ENCODE measurements at places on chromosomes 3 and 15.

- DNase-seq = peak; percentile 20
These were observed 766.8 kb downstream of the TBL1XR1 start for GRCh38 chr3:176430244-176431037.

GRCh38 chr15:29270169-29270955 is 740 bp upstream of the NSMCE3 start:
- peak; percentile 29 for DNase-seq

DNA sequence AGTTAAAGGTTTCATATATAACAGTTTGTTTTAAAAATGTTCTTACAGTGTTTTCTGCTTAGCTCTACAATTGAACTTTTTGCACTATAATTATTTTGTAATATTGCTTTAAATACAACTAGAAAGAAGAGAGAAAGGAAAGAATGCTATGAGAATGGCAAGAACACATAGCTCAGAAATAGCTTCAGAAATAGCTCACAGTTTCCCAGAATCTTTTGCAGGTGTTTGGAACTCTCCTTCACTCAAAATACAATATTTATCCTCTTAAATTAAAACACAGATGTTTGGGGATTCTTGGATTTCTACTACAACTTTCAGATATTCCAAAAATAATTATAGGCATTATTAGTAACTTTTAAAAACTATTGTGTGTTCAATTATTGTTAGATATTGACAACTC is 658.0 kb upstream of the DPPA4 start:
- no peak for DNase-seq

- peak; percentile 31 for DNase-seq
These were observed 19.6 kb downstream of the VGLL4 start for GRCh38 chr3:11624161-11624560.

GRCh38 chr3:130834476-130834875 is 59.4 kb upstream of the ATP2C1 start:
- no peak for DNase-seq

GRCh38 chr15:39429898-39430357 is 151.0 kb upstream of the THBS1 start:
- peak; percentile 28 for DNase-seq

DNA sequence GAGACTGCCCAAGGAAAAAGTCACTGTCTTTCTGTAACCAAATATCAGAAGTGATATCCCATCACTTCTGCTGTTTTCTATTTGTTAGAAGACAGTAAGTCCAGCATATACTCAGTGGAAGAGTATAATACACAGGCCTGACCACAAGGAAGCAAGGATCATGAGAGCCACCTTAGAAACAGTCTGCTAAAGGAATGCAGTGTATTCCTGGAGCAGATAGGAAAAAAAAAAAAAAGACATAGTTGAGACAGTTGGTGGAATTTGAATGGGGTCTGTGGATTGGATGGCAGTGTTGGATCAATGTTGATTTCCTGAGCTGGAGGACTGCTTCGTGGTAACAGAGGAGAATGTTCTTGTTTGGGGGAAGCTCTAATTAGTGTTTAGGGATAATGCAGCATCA is 26.5 kb upstream of the FBXL2 start:
- DNase-seq = no peak

GRCh38 chr3:56885453-56885852 is 83.7 kb upstream of the ARHGEF3 start:
- no peak for DNase-seq

DNA sequence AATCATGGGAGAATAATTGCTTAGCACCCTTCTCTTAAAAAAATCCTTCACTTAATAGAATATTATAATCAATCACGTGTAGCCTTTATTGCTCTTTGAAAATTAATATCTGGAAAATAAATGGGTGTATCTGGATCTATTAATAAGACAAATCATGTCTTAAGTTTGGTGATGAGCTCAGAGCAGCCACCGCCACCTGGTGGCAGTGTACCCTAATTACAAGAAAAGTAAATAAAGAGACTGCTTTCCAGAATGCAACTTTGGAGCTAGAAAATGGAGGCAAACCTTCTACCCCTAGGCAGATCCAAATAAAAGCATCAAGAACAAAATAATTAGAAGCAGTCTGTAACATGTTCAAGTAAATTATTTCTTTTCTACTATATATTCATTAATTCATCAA is 43.5 kb downstream of the EPHB1 start:
- DNase-seq = no peak

- no peak for DNase-seq
These were observed 29.3 kb upstream of the SLC24A5 start for GRCh38 chr15:48091522-48091921.

DNA sequence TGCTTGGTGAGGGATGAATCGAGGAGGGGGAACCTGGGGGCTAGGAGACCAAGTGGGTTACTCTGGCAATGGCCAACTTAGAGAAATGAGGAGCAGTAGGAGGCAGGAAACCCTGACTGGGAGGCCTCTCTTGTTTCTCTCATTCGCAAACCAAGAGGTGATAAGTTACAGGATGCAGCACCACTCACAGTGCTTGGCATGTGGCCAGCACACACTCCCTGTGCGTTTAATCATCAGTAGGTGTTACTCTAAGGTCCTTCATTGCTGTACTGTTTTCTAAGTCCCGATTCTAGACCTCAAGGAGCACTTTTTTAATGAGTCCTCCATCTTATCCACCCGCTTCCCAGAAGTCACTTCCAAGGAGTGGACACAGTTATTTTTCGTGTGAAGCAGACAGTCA is 314.1 kb upstream of the TRIM42 start:
- no peak for DNase-seq

- no peak for DNase-seq
These were observed 7.6 kb downstream of the CX3CR1 start for GRCh38 chr3:39272191-39272590.

- DNase-seq = no peak
These were observed 828.2 kb upstream of the CFAP20DC start for GRCh38 chr3:59878038-59878427.

DNA sequence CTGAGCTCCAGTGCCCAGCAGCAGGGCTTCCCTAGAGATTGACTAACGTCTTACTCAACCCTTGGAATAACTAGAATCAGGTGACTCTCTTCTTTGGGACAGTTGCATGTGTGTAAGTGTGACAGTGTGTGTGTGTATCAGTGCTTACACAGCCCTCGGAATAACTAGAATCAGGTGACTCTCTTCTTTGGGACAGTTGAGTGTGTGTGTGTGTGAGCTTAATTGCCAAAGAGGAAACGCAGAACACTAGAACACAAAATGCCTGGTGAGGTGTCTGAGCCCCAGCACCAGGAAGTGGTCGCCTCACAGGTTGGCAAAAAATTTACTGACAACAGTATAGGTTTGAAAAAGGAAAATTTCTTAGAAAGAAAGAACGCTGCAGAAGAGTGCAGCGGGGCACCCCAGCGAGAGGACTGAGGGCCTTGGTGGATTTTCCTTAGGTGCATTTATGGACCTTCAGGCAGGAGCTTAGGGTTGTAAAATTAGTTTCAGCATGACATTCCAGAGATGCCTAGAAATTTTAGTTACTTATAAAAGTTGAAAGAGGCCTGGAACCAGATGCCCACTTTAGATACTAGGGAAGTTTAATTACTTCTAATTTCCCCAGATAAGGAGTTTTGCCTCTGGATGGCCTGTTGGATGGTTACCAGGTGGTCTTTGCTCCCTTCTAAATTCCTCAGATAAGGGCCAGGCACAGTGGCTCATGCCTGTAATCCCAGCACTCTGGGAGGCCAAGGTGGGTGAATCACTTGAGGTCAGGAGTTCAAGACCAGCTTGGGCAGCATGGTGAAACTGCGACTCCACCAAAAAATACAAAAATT is 3.7 kb upstream of the WDR82 start:
- DNase-seq = no peak

DNA sequence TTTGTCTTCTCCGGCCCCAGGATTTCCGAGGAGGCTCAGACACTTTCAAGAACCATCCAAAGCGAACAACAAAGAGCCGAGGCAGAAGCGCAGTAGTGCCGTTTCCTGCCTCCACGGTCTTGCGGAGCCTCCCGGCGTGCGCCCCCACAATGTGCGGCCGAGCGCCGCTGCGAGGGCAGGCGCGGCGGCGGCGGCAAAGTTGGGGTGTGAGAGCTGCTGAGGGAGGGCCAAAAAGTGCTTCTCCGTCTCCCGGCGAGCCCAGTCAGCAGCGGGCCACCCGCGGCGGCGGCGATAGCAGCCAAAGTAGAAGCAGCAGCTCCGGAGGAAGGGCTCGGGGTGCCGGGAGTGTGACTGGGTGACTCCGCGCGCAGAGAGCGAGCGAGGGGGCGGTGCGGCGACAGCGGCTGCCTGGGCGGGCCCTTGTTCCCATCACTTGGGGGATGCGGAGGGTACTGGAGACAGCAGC is 749.1 kb downstream of the ROBO1 start:
- DNase-seq = peak; percentile 56

GRCh38 chr15:63264688-63265293 is 12.6 kb upstream of the APH1B start:
- DNase-seq = no peak

DNA sequence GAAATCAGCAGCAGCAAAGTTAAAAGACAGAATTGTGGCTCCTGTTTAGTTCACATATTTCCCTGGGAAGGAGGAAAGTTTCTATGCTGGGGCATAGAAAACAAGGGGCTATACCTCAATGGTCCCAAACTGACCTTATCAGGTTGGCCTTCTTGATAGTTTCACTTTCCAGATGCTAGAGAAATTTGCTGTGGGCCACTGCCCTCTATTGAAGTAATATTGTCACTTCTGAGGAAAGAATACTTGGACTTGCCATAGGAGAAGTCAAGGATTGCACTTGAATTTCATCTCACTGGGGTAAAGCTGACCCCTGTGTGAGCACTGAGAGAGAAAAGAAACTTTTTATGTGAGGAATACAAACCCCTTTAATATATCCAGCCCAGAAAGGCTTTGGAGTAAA is 49.3 kb upstream of the XCR1 start:
- DNase-seq = no peak

DNA sequence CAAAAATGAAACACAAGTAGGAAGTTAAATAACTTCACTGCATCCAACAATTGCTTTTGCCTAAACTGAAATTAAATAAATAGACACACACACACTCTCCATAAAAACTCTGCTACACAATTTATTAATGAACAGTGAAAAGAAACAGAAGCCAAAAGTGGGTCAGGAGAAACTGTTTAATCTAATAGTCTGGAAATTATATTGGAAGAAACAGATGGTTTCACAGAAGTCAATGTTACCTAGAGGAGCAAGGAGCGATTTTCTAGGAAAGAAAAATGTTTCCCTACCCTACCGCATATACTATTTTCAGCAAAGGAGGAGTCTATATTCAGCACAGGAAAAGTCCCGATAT is 32.0 kb downstream of the RFTN1 start:
- DNase-seq = no peak

DNA sequence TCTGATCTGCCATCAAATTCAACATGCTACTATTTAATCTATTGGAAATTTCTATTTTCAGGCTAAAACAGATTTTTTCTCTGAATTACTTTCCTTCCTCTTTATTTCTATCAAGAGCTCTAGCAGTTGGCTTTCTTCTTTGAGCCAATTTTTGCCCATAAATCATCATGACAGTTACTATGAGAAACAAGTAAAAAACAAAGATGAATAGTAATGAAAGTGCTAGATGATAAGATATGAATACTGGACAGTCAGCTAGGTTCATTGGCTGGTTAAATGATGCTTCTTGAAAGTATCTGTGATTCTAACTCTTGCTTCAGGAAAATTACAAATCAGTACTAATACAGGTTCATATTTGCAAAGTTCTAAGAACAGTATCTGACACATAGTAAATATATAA is 38.6 kb upstream of the NANOGP8 start:
- no peak for DNase-seq

DNA sequence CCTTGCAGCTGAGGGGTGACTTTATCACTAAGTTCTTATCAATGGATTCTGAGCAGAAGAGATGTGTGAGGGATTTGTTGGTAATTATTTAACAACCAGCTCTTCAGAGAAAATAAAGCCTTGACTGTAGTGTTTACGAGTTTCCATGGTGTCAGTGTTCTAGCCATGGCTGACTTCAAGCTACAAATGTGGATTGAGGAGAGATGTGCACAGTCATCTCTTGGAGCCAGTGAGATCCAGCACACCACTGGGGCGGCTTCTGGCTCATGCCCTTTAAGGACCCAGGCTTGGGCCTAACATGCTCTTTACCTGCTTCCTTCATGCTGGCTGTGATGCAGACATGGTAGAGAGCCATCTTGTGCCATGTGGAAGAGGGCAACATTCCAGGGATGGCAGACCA is 145.6 kb upstream of the MRPS22 start:
- no peak for DNase-seq

- no peak for DNase-seq
These were observed 130.3 kb upstream of the CDIN1 start for GRCh38 chr15:36449084-36449661.

GRCh38 chr3:50323614-50324199 is 1.2 kb upstream of the HYAL2 start:
- no peak for DNase-seq

DNA sequence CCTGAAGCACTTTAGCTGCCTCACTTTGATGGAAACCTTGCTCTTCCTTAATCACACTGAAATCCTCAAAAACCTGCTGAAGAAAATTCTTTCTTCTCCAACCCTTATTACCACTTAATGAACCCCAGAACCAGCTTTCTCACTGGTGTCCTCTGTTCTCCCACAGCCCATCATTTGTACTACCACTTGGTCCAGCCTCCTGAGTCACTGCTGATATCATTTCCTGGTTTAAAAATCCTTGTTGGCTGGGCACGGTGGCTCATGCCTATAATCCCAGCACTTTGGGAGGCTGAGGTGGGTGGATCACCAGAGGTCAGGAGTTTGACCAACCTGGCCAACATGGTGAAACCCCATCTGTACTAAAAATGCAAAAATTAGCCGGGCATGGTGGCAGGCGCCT is 418.6 kb upstream of the KCNMB2 start:
- no peak for DNase-seq

- DNase-seq = no peak
These were observed 4.1 kb downstream of the GCNT3 start for GRCh38 chr15:59615661-59616060.

GRCh38 chr3:177051411-177051810 is 145.9 kb downstream of the TBL1XR1 start:
- no peak for DNase-seq

DNA sequence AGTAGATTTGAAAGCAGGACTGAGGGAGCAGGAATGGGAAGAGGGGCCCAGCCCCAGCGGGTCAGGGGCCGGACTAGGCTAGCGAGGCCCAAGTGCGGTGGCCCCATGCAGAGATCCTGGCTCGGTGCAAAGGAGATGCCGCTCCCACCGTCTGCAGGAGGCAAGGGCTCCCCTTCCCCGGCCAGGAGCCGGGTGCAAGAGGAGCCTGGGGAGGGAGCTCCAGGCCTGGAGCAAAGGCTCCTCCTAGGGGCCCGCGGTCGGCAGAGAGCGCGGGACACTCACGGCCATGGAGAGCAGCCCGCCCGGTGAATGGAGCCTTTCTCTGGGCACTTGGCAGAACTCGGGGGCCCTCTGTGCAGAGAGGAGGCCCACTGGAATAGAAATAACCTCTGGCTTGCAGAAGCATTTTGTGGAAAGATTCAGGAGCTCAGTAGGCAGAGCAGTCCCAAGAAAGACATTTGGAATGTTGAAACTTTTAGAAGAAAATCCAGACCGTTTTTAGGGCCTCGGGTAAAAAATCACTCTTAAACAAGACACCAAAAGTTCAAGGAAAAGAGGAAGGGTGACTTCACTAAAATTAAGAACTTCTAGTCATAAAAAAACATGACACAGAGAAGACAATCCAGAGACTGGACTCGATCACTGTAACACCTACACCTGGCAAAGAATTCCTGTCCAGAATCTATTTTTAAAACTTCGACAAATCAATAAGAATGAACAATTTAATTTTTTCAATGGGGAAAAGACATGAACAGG is 43.0 kb upstream of the USP3 start:
- DNase-seq = no peak

GRCh38 chr3:124227150-124227630 is 235.3 kb upstream of the ROPN1 start:
- no peak for DNase-seq
